ENCODE measurements at places on chromosomes 1 and 21. TPM values are rescaled to one million over a fixed set of nuclear protein-coding genes. Genes with fewer than 3 reads are reported as not detected.

BEST4 gene
- total RNA-seq: 0.28 TPM

FCER1A gene
- total RNA-seq: 1.0 TPM

RC3H1 gene
- total RNA-seq: 16.5 TPM

LRRC38 gene
- 0.19 TPM for total RNA-seq

TNFRSF14 gene
- total RNA-seq: 72.4 TPM

FLG gene
- total RNA-seq: 0.28 TPM

FUCA1 gene
- total RNA-seq: 25.9 TPM

STPG1 gene
- 3.3 TPM for total RNA-seq

F13B gene
- total RNA-seq: under 0.01 TPM

PBX1 gene
- total RNA-seq: 12.7 TPM

OR2L5 gene
- total RNA-seq: 0.05 TPM

EFHD2 gene
- total RNA-seq: 36.3 TPM

KRTAP11-1 gene
- total RNA-seq: 0.09 TPM

FBLIM1 gene
- 1.6 TPM for total RNA-seq

HMCN1 gene
- 0.85 TPM for total RNA-seq

LCE3E gene
- not detected for total RNA-seq

MRAP gene
- total RNA-seq: not detected

IGSF9 gene
- total RNA-seq: 1.7 TPM

MRPS14 gene
- 34.1 TPM for total RNA-seq

OR2T35 gene
- total RNA-seq: not detected

RYR2 gene
- 0.38 TPM for total RNA-seq

GBP5 gene
- total RNA-seq: 13.8 TPM

MX2 gene
- total RNA-seq: 32.0 TPM

CRYAA gene
- not detected for total RNA-seq

CELSR2 gene
- 1.2 TPM for total RNA-seq

GIPC2 gene
- total RNA-seq: 0.28 TPM

ZNF648 gene
- under 0.01 TPM for total RNA-seq

TMEM63A gene
- 19.8 TPM for total RNA-seq

ERG gene
- total RNA-seq: 3.9 TPM

KCNE2 gene
- 0.14 TPM for total RNA-seq

OR10K2 gene
- 0.05 TPM for total RNA-seq

OPTC gene
- total RNA-seq: 0.09 TPM

COL24A1 gene
- 0.33 TPM for total RNA-seq

IL22RA1 gene
- total RNA-seq: not detected

IFNLR1 gene
- total RNA-seq: 0.66 TPM

ESRRG gene
- total RNA-seq: 1.3 TPM

CCDC181 gene
- total RNA-seq: 0.47 TPM

CD5L gene
- 1.2 TPM for total RNA-seq

OR2G6 gene
- not detected for total RNA-seq

S1PR1 gene
- total RNA-seq: 17.1 TPM

MYBPH gene
- 0.99 TPM for total RNA-seq

ZBTB37 gene
- total RNA-seq: 4.7 TPM

DEGS1 gene
- total RNA-seq: 44.1 TPM

POGZ gene
- 18.5 TPM for total RNA-seq

ALPL gene
- 0.90 TPM for total RNA-seq

ANKRD34A gene
- 0.19 TPM for total RNA-seq

SZT2 gene
- total RNA-seq: 8.8 TPM

ILF2 gene
- total RNA-seq: 435 TPM

C1QB gene
- 118 TPM for total RNA-seq

SRGAP2B gene
- total RNA-seq: 10.3 TPM

VHLL gene
- total RNA-seq: not detected

All from thymus (tissue), 14 donors.